ENCODE measurements at places on chromosomes 6 and 20. TPM values are rescaled to one million over a fixed set of nuclear protein-coding genes. Genes with fewer than 3 reads are reported as not detected.

DNA sequence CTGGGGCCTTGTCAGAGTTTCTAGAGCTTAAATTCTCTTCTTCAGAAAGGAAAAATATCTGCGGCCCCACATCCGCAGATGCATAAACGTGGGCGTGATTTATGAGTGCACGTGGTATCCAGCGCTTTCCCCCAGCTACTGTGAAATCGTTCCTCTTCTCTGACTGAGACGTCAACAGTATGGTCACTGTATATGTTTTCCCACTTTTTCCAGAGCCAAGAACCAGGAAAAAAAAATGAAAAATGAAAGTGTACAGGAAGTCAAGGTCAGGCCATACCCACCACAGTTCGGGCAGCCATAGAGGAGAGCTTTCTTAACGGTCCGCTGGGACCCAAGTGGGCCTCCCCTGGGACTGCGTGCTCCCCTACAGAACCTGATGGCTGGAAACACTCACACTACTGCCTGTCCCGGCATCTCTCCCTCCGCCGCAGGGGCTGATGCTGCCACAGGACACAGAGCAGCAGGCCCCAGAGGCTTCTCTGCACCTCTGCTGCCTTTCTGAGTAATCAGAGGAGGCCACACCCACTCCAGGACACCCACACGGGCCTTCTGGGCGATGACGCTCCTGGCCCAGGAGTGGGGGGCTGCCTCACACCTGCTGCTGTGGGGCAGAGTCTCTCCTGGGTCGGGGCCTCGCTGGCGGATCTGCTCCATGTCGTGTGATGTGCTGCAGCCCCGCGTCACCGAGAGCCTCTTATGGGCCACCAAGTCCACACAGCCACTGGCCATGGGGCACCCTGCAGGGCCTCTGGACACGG lies 16.4 kb upstream of the STX16 start:
- DNase-seq: no peak

DNA sequence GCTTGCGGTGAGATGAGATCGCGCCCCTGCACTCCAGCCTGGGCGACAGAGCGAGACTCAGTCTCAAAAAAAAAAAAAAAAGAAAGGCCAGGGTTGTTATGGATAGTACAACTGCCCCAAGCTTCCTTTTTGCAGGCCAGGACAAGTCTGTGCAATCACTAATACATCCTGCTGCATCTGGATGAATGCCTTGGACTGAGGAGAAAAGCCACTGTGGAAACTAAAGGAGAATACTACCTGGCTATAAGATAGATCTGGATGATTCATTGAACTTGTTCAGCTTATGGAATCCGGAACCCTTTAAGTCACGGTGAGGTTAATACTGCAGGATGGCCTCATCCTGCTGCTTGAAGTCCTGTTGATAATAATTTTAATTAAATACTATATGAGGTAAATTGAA lies 278.2 kb downstream of the TFAP2A start:
- no peak for DNase-seq

DNA sequence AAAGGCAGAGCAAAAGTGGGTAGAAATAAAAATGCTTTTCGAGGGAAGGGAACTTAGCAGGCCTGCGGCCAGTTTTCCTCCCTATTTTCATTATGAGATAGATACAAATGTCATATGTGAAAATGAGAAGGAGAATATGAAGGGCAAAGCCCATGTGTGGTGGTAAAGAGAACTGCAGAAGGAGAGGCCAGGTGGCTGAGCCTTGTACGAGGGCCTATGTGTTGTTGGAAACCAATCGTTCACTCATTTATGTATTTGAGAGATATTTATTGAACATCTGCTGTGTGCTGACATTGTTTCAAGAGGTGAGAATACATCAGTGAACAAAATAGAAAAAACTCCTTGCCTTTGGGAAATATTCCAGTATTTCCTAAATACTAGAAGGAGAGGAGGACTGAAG lies 147.7 kb downstream of the SH3BGRL2 start:
- DNase-seq: no peak

DNA sequence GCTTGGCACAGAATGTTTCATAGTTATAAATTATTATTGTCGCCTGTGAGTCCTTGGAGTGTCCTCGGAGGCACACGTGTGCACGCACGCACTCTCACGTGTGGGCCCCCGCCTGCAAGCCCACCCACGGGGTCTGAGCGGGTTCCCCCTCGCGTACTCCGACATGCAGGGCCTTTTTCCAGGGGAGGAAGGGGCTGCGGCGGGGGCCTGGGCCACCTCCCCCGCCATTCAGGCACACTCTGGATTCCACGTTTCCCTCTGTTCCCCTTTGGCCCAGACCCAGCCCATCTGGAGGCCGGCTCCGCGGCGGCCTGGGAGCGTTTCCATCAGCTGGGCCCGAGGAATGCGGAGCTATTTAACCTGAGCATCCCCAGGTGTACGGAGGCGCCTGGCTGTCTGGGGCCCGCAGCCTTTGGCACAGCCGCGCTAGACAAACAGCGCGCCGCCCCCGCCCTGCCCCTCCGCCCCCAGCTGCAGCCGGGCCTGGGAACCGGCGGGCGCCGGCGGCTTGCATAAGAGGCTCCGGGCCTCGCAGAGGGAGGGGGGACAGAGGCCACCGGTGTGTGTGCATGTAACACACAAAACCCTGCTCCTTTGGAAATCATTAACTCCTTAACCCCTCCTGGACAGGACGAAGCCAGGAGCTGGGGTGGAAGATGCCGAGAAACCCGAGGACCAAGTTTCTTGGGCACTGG lies 3.3 kb downstream of the ID1 start:
- no peak for DNase-seq

DNA sequence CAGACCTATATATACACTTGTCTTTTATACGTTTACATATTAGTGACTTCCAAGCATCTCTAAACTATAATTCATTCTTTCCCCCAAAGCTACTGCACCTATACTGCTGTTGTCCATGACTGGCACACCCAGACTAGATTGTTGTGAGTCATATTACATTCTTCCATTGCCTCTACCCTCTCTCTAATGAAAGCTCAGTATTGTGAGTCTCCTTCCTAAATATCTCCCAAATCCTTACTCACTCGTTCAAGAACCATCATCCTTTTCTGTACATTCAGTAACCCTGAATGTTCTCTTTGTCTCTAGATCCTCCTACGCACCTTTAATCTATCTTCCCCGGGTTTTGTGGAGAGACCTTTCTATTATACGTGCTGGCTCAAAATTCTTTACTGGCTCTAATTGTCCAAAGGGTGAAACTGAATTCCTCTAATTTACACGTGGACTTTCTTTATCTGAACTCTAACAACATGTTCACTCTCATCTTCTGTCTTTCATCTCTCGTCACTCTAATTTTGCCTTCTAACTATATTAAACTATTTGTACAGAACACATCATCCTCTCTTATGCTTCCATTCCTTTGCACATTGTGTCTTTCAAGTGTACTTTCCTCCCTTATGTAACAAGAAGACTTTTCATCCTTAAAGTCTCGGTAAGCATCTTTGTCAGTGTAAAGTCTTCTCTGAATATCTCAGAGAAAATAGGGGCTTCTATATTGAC lies 109.3 kb downstream of the IBTK start:
- no peak for DNase-seq

GRCh38 chr6:14177413-14178082 lies 60.0 kb downstream of the CD83 start:
- DNase-seq: no peak

Gene C6orf52
- 1.4 TPM for total RNA-seq

Gene ZNF311
- total RNA-seq: 0.49 TPM

Gene KHDC1
- total RNA-seq: 14.2 TPM

Gene PBOV1
- not detected for total RNA-seq

All from dorsolateral prefrontal cortex (tissue), 122 donors.